Fibroblast of skin of scalp (primary cell): ENCODE measurements at places on chromosomes 1 and 21.

GRCh38 chr1:107183011-107183410 lies 42.2 kb downstream of the NTNG1 start:
- peak; percentile 7 for DNase-seq

DNA sequence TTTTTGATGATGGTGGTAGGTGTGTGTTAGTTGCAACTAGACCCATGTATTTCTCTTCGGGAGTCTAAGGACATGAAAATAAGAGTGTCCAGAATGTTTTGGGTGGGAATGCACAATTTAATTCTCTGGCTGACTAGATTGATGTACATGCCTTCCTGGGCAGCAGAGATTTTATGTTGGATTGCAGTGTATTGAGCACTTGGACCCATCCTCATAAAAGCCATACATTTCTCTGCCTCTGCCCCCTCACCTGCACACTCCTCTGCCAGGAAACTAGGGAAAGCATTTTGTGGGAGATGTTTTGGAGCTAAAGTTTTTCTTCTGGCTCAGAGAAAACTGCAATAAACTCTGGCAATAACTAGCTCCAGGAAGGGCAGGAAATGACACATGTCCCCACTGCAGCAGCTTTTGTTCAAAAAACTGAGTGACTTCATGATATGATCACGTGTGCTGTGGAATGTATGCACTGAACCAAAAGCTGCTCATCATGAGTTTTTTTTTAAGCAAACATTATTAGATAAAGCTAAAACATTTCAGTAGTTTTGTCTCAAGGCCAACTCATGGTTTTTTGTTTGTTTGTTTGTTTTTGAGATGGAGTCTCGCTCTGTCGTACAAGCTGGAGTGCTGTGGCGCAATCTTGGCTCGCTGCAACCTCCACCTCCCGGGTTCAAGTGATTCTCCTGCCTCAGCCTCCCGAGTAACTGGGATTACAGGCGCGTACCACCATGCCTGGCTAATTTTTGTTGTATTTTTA lies 17.6 kb downstream of the RIT1 start:
- DNase-seq: peak; percentile 90

GRCh38 chr1:223793716-223794115 lies 52.0 kb downstream of the TP53BP2 start:
- no peak for DNase-seq

GRCh38 chr21:18151046-18151445 lies 93.6 kb upstream of the CHODL start:
- no peak for DNase-seq

GRCh38 chr1:116488071-116488470 lies 82.8 kb downstream of the CD58 start:
- DNase-seq: no peak

GRCh38 chr1:218201601-218202000 lies 83.5 kb upstream of the RRP15 start:
- no peak for DNase-seq

- DNase-seq: no peak
Measured at GRCh38 chr1:96233422-96233821, 488.2 kb upstream of the PTBP2 start.

DNA sequence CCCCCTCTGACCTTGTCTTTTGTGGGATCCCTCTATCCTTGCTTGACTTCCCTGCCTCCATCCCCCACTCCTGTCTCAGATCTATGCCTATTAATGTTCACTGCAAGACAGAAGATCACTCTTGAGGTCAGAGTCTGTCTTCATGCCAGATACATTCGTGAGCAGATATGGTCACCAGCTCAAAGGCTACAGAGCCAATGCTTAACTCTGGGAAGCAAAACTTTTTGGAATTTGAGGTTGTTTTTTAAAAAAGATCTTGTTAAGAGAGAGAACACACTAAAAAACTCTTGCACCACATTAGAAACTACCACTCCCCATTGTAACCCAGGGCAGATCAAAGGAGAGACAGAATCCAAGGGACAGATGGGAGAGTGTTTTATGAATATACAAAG lies 17.1 kb upstream of the A3GALT2 start:
- no peak for DNase-seq

GRCh38 chr1:39701049-39701439 lies 9.8 kb upstream of the HPCAL4 start:
- peak; percentile 42 for DNase-seq

DNA sequence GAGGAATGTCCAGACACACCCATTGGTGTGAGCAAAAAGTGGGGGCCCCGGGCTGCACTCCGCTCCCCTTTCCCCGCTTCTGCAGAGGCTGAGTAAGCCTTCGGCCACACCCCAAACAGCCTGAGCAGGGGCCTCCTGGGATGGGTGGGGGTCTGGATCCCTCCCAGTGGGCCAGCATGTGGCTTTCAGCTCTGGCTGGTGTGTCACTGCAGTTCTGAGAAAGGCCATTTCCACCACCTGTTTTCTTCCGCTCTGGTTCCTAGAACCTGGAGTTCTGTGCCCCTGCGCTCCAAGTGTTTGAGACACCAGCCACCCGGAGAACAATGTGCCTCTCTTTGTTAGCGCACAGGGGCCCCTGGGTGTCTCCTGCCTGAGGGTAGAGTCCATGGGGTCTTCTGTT lies 30.9 kb downstream of the SLC37A1 start:
- no peak for DNase-seq

- no peak for DNase-seq
Measured at GRCh38 chr1:41700986-41701535, 216.6 kb upstream of the EDN2 start.
